ENCODE measurements at places on chromosomes 2 and 18. TPM values are rescaled to one million over a fixed set of nuclear protein-coding genes. Genes with fewer than 3 reads are reported as not detected.

DNA sequence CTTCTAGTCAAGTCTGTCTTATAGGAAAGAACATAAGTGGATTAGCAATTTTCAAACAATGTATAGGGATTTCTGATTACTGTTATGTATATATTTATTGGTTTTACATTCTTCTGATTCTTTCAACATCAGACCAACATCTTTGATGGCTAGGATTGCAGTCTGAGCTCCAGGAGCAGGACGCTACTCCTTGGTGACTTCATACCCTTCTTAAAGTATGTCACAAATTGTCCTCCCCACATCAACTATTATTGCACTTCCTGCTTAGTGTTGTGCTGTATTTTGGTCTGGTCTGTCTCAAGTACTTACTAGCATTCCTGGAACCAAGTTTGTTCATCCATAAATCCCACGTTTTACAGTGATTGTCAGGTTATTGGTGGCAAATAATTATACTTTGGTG lies 49.0 kb downstream of the MAP2 start:
- DNase-seq, result no peak

The SMCHD1 gene
- polyA plus RNA-seq, result 37.2 TPM

The NTSR2 gene
- not detected for polyA plus RNA-seq

- no peak for DNase-seq
Observed at GRCh38 chr2:69436596-69436937, 668 bp downstream of the NFU1 start.

The TANC1 gene
- polyA plus RNA-seq, result 22.2 TPM

DNA sequence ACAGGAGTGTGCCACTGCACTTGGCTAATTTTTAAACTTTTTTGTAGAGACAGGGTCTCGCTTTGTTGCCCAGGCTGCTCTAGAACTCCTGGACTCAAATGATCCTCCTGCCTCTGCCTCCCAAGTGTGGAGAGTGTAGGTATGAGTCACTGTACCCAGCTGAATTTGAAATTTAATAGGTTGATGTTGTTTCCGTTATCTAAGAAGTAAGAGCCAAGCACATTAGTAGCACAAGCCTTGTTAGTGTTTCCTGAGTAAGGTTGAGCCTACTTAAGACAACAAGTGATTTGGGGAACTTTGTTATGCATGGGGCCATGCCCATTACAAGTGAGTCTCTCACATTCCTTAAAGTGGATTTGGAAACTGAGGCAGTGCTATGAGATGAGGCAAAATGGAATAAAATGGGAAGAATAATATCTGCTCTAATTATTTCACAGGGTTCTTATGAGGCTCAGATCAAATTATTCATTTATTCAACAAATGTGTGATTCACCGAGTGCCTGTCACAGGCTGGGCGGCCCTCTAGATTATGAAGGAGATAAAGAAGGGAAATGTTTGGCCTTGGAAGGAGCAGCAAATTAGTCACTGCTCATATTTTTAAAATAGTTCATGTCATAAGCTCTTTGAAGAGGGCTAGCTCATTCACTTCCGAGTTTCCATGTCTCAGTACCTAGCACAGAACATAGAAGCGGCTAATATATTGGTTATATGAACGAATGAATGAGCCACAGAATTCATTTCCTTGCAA lies 217.2 kb downstream of the LDLRAD4 start:
- DNase-seq, result no peak

DNA sequence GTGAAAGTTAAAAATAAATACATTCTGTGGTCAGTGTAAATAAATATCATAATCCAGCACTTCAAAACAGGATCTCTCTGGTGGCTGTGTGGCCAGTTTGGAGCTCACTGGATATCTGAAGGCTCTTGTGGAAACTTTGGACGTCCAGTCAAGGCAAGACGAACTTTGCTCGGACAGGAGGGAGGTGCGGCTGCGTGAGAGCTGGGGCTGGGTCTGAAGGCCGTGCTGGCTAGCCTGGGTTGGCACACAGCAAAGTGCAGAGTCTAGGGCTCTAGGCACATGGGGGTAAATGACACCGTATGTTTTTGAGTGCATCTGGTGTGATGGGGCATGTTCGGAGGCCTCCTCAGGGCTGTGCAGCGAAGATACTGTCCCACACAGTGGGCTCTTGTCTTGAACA lies 78.9 kb upstream of the TXNDC2 start:
- no peak for DNase-seq

The AFG3L2 gene
- 53.7 TPM for polyA plus RNA-seq

The GPR17 gene
- 2.4 TPM for polyA plus RNA-seq

GRCh38 chr2:12970861-12971260 lies 254.1 kb downstream of the TRIB2 start:
- no peak for DNase-seq

The PARD3B gene
- 6.8 TPM for polyA plus RNA-seq

- DNase-seq, result no peak
Observed at GRCh38 chr18:49174478-49174877, 223.7 kb upstream of the SMAD7 start.

The PIK3C3 gene
- polyA plus RNA-seq, result 33.9 TPM

- no peak for DNase-seq
Observed at GRCh38 chr2:223947711-223948205, 2.6 kb upstream of the WDFY1 start.

- DNase-seq, result no peak
Observed at GRCh38 chr2:11798701-11799435, 52.4 kb downstream of the LPIN1 start.

GRCh38 chr2:241770185-241770935 lies 6.3 kb upstream of the GAL3ST2 start:
- no peak for DNase-seq

DNA sequence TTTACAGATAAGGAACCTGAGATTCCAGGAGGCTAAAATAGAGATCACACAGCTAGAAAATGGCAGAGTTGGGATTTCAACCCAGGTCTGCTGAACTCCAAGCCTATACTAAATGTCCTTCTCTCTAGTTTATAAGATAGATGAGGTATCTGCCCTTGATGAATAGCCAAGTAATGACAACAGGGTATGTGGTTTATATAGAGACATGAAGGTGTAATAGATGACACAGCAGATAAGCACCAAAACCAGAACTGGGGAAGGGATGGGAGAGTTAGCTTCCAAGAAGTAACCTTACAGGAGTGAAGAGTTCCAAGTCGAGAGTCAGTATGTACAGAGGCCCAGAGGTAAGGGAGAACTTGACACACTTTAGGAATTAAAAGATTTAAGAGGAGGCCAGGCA lies 104.7 kb upstream of the UBXN4 start:
- DNase-seq, result no peak

DNA sequence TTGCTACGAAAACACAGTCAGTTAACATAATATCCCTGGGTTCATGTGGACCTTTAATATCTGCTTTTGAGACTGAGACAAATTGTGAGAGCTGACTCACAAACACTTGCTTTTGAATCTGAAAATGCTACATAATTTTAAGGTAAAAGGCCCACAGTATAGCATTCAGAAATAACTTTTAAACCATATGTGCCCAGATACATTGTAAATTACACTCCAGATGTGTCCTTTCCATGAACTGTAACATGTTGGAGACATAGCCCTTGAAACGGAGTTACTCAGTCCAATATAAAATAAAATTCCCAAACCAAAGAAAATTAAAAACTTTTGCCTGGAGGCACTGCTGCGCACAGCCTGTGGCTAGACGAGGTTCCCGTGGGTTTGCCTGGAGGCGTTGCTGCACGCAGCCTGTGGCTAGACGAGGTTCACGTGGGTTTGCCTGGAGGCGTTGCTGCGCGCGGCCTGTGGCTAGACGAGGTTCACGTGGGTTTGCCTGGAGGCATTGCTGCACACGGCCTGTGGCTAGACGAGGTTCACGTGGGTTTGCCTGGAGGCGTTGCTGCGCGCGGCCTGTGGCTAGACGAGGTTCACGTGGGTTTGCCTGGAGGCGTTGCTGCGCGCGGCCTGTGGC lies 131.9 kb upstream of the ALKAL2 start:
- peak; percentile 13 for DNase-seq

- DNase-seq, result no peak
Observed at GRCh38 chr2:83674050-83674449, 785.0 kb downstream of the SUCLG1 start.

The DYNAP gene
- 0.10 TPM for polyA plus RNA-seq

GRCh38 chr2:77578354-77578753 lies 56.2 kb upstream of the LRRTM4 start:
- no peak for DNase-seq

GRCh38 chr2:102130647-102130991 lies 11.9 kb upstream of the IL1R1 start:
- DNase-seq, result no peak

The CRYGD gene
- not detected for polyA plus RNA-seq

- no peak for DNase-seq
Observed at GRCh38 chr2:218875692-218876246, 4.9 kb upstream of the WNT10A start.

The SLC35F6 gene
- 9.0 TPM for polyA plus RNA-seq

DNA sequence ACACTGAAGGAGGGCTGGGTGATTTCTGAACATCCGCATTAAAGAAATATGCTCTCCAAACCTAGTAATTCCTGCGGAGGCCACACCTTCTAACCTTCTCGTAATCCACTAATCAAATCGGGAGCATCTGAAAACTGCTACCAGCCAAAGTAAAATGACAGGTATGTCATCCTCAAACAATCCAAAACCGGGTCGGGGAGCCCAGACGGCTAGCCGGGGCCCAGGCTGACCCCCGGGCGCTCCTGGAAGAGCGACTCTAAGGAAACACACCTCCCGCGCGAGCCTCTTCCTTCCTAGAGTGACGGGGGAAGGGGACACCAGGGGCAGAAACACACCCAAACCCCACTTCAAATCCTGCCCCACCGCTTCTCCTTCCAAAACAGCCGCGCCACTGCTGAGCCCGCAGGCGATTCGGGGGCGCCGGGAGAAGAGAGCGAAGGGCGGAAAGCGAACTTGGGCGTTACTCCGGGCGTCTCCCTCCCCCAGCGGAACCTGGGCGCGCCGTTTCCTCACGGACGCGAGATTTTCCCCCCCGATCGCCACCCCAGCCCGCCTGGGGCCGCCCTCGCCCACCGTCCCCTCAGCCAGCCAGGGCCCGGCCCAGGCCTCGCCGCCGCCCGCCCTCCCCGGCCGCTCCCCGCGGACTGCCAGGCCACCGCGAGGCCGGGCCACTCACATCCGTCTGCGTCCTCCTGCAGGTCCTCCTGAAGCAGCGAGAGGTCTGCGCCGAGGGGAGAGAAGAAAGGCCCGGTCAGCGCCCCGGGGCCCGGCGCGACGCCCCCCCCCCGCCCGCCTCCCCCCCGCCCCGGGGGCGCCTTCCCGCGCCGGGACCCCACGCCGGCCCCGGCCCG lies 584 bp downstream of the PPP4R1 start:
- DNase-seq, result no peak

The SERPINB5 gene
- polyA plus RNA-seq, result not detected

- DNase-seq, result no peak
Observed at GRCh38 chr2:37282746-37283145, 41.9 kb downstream of the PRKD3 start.

The SLC9A4 gene
- polyA plus RNA-seq, result not detected

The GALNT3 gene
- 0.97 TPM for polyA plus RNA-seq

The ALKAL2 gene
- 1.5 TPM for polyA plus RNA-seq

- DNase-seq, result no peak
Observed at GRCh38 chr2:157160111-157160510, 97.4 kb upstream of the GALNT5 start.

- DNase-seq, result no peak
Observed at GRCh38 chr2:74700643-74701372, 46.8 kb downstream of the SEMA4F start.

The MALT1 gene
- polyA plus RNA-seq, result 14.2 TPM

The SP140 gene
- 0.62 TPM for polyA plus RNA-seq

The KATNAL2 gene
- 6.8 TPM for polyA plus RNA-seq

The HOXD11 gene
- polyA plus RNA-seq, result not detected

DNA sequence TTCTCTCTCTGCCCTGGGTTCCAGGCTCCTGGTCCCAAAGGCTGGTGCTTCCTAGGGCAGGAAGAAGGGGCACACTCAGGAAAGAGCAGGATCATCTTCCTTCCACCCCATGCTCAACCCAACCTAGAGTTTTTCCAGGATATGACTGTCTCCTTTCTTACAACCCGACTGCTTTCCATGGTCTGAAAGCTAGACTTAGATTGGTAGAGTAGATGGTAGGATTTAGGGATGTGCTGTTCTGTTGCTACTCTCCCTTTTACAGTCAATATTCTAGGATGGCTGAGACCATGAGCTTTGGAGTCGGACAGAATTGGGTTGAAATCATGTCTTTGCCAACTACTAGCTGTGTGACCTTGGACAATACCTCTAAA lies 45.9 kb upstream of the IGFBP5 start:
- DNase-seq, result no peak

GRCh38 chr18:78878335-78878734 lies 101.3 kb upstream of the SALL3 start:
- no peak for DNase-seq
